ENCODE measurements at places on chromosomes 5 and 9.

DNA sequence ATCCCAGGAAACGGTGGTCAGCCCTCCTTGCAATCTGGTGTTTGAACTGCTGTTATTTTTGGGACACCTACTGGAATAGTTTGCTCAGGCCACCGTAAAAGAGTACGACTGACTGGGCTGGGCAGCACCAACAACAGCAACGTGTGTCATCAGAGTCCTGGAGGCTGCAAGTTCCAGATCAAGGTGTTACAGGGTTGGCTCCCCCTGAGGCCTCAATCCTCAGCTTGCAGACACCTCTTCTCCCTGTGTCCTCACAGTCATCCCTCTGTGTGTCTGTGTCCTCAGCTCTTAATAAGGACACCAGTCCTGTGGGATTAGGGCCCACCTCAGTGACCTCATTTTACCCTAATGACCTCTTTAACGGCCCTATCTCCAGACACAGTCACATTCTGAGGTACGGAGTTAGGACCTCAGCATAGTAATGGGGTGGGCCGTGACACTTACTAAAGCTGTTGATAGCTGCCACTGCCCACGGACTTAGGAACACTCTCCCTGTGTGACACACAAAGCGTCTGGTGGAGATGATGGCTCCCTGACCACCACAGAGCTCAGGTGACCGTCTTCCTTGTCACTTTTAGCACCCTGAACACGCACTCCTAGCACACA, 16.8 kb downstream of the GLT6D1 start:
- no peak for DNase-seq

DNA sequence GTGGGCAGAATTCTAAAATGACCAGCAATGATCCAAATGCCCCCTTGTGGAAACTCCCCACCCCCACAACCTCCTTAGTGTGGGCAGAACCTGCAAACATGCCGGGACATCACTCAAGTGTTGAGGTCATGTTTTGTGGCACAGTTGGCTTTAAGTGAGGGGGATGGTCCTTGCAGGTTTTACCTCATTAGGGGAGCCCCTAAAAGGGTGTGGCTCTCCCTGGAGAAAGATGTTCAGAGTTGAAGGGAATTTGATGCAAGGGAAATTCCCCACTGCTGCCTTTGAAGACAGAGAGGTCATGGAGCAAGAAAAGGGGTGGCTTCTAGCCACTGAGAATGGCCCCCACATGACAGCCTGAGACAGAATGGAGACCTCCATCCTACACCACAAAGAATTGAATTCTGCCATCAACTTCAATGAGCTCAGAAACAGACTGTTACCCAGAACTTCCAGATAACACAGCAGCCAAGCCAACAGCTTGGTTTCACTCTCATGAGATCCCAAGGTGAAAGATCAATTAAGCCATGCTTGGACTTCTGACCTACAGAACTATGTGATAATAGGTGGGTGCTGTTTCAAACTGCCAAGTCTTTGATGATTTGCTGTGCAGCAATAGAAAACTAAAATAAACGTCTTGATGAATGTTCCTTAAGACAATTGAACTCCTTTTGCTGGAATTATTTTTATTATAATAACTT, 103.4 kb downstream of the MED10 start:
- DNase-seq: no peak

DNA sequence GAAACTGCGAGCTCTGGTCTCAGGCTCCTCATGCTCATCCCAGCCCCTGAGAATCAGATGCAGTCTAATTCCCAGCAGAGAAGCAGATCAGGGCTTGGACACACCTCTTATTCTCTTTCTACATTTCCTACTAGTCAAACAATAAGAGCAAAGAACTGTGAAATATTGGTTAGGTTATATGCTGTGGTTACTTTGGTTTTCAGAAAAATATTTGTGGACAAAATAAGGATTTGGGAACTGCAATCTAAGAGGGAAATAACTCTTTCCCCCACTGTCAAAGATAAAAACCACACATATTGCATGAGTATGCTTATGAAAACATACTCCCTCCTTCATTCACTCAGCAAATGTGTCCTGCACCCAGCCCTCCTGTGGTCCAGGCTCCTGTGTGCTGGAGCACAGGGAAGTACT, 164.5 kb upstream of the S1PR3 start:
- no peak for DNase-seq

GRCh38 chr9:10843151-10843550, 230.3 kb upstream of the PTPRD start:
- no peak for DNase-seq

DNA sequence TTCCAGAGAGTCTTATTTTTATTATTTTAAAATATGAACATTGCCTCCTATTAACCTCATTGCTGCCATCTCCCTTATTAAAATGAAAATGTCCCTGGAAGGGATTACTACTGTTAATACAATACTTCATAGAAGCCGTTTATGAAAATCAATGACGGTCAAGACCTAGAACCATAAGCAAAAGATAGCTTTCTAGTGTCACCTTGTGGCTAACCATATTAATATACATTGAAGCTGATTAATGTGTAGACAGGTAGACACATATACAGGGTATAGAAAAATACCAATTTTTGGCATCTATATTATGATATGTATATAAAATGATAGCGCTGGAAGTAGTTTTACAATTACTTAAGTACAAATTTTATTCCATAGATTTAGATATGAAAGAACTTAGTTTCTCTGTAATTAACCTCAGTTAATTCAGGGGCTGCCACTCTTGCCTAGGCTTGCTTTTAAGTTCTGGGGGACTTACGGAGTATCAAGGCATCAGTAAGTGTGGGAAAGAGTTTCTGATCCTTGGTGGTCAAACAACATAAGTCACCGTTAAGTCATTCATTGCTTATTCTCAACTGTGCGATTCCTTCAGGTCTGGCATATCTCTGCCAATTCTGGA, 2.5 kb upstream of the YTHDC2 start:
- no peak for DNase-seq

GRCh38 chr9:126756876-126757415, 47.9 kb upstream of the ZBTB43 start:
- DNase-seq: no peak

- no peak for DNase-seq
These were observed 4.5 kb downstream of the GEMIN5 start for GRCh38 chr5:154933537-154933936.

DNA sequence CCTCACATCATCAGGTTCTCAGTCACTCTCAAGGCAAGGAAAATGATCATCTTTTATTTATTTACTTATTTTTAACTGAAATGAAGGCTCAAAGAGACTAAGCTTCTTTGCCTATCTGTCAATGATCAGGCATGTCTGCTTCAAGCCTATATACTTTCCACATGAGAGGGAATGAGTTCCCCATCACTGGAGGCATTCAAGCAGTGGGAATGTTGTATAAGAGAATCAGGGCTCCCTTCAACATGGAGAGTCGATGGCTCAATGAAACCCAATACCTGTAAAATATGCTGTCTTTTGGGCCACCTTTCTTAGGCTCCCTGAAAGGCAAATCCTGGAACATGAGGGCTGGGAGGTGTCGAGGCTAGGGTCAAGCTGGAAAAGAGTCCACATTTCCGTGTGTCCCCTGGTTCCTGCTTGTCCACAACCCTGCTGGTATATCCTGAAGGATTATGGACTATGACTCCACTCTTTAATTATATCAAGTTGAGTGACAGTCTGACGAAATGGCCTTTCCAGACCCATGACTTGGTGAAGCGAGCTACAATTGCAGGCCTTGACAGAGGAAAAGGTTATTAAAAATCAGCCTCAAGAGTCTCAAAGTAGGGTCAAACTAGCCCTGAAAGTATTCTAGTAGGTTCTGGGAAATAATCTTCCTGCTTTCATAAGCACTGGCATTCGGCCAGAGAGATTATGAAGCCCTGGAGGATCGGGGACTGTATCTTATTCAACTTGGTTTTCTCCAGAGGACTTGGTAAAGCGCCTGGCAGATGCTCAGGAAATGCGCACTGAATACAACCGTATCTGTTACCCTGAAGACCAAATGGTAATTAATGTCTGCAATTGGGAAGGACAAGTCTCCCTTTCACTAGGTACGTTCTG, 145.9 kb upstream of the TBC1D2 start:
- peak; percentile 47 for DNase-seq

DNA sequence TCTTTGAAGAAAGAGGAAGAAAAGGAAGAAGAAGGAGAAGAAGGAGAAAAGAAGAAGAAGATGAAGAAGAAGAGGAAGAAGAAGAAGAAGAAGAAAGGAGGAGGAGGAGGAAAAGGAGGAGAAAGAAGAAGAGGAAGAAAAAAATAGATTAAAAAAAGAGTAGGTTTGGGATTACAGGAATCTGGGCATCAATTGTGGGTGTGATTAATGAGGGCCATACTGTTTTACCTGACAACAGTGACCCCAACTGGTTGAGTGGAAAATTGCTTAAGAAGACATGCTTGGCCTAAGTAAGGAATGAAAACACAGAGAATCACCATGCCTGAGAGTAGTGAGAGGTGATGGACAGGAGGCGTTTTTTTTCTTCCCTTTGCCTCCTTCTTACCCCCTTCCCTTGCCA, 114.6 kb downstream of the FAM170A start:
- no peak for DNase-seq

DNA sequence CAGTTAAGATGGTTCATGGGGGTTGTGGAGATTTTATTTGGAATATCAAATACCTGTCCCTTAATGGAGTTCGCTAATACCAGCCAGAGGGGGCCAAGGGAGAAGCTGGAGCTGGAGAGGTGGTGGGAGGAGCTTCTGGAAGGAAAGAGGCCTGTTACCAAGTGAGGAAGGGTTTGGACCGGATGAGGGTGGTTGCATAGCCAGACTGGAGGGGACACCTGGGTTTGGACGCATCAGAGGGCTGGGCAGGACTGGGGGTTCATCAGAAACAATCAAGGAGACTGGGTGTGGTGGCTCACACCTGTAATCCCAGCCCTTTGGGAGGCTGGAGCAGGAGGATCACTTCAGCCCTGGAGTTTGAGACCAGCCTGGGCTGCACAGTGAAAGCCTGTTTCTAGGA, 111.8 kb upstream of the IER5L start:
- DNase-seq: no peak

GRCh38 chr9:34341659-34342295, 12.4 kb downstream of the NUDT2 start:
- no peak for DNase-seq

- no peak for DNase-seq
These were observed 1740.1 kb upstream of the WWC1 start for GRCh38 chr5:166551384-166551783.

GRCh38 chr5:173984218-173984617, 4.8 kb upstream of the C5orf47 start:
- no peak for DNase-seq

GRCh38 chr5:90264689-90265544, 144.6 kb downstream of the CETN3 start:
- peak; percentile 12 for DNase-seq

DNA sequence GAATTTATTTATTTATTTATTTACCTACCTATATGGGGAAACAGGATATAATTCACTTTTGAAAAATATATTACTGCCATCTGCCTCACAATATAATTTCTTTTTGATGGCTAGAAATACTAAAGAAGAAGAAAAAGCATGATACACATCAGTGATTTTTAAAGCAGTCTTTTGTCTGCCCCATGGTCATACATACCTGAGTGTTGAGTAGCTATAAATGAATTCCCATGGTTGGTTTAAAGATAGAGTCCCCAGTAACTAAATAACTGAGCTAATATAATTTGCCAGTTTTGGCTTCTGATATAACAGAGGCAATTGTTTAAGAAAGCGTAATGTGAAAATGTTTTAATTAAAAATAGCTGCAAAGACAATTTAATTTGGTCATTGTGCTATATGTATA, 447.8 kb downstream of the PDE4D start:
- DNase-seq: no peak

- DNase-seq: no peak
These were observed 26.7 kb upstream of the ADAMTS2 start for GRCh38 chr5:179371681-179372680.

DNA sequence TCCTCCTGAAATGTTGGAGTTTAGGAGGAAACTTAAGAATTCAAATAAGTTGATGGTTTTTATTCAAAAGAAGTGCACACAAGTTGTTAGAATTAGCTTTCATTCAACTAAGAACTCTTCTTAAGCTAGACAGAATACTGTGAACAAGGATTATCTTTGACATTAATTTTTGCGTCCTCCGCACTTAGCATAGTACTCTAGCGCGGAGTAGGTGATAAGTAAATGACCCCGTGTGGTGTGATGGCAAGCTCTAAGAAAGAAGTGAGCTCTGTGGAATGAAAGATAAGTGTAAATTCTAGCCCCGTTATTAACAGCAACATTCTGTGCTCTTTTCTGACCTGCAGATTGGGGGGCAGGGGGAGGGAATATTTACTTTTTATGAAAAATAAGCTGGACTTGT, 1.0 kb downstream of the BRIX1 start:
- no peak for DNase-seq

DNA sequence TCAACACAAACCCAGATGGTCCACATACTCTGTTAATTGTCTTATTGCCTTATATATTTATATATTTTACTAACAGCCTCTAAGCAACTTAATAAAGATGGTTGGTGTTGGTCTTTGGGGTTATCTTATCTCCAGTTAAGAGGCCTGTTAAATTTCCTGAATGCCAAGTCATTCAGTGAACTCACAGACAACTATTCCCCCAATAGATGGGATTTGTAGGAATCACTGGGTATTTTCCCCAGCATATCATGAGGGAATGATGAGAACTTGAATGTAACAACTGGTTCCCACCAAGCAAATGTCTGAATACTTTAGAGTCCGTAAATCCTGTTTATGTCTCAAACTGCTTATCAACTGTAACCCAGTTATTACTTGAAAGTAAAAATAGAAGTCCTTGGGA, 42.7 kb upstream of the RETREG1 start:
- DNase-seq: no peak

DNA sequence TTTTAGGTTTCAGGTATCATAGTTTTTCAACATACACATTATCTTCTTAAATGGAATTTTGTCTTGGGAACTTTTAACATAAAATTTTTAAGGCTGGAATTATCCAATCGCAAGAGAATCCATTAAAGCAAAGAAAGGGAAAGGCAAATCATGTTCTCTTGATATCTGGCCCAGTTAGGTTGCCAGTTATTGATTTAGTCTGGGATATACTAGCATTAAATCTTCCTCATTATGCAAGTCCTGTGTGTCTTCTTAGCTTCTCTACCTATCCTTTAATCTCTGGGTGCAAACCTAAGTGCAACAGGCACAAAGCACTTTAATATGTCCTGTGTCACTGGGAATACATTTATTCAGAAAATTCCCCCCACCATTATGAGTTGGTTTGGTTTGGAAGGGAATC, 75.4 kb upstream of the CNTLN start:
- DNase-seq: no peak

DNA sequence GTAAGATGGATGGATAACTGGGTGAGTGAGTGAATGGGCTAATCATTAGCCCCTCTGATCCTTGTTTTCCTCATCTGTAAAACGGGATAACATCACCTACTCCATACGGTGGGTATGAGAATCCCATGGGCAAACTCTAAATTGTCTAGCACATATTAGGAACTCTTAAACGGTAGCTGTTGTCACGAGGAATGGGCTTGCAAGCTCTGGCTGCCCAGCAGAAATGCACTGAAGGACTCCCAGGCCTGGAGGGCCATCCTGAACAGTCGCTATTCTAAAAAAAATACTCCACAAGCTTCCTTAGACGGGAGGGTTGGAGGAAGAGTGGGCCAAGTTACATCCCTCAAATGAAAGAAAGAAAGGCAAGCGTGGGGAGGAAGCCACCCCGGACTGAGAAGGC, 711 bp upstream of the POU4F3 start:
- no peak for DNase-seq

GRCh38 chr5:172548981-172549687, 91.9 kb upstream of the NEURL1B start:
- DNase-seq: no peak

- DNase-seq: no peak
These were observed 197.7 kb downstream of the NTRK2 start for GRCh38 chr9:84867186-84867585.
